ENCODE measurements at places on chromosomes 13 and 19.

GRCh38 chr13:109868578-109869311 is 82.4 kb upstream of the IRS2 start:
- no peak for DNase-seq

- no peak for DNase-seq
Measured at GRCh38 chr13:50403311-50403710, 388.1 kb downstream of the KCNRG start.

DNA sequence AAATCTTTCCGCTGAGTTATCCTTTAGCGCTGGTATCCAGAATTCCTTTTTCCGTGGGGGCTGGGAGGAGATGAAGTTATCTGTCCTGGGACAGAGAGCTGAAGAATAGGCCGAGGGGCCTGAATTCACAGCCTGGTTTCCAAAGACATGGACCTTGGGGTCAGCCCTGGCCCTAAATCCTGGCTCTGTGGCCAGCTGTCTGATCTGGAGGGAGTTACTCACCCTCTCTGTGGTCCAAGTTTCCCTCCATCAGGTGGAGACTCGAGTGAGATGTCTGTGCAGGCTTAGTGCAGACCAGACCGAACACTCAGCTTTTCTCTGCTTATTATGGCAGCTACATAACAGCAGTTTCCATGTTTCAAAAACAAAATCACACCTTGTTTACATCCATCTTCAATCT is 59.6 kb downstream of the CDADC1 start:
- DNase-seq = no peak

DNA sequence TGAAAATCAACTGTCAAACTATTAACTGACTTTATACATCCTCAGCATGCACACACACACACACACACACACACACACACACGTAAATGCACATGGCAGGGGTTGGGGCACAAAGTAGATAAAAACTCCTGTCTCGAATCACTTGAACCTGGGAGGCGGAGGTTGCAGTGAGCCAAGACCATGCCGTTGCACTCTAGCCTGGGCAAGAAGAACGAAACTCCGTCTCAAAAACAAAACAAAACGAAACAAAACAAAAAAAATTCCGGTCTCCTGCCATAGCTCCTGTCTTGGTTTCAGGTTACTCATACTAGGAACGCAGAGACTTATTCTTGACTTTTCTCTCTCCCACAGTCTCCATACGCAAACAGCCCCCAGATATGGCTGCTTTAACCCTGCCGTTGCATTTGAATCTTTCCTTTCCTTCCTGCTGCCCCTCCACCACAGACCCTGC is 148.9 kb downstream of the SHISA2 start:
- no peak for DNase-seq

DNA sequence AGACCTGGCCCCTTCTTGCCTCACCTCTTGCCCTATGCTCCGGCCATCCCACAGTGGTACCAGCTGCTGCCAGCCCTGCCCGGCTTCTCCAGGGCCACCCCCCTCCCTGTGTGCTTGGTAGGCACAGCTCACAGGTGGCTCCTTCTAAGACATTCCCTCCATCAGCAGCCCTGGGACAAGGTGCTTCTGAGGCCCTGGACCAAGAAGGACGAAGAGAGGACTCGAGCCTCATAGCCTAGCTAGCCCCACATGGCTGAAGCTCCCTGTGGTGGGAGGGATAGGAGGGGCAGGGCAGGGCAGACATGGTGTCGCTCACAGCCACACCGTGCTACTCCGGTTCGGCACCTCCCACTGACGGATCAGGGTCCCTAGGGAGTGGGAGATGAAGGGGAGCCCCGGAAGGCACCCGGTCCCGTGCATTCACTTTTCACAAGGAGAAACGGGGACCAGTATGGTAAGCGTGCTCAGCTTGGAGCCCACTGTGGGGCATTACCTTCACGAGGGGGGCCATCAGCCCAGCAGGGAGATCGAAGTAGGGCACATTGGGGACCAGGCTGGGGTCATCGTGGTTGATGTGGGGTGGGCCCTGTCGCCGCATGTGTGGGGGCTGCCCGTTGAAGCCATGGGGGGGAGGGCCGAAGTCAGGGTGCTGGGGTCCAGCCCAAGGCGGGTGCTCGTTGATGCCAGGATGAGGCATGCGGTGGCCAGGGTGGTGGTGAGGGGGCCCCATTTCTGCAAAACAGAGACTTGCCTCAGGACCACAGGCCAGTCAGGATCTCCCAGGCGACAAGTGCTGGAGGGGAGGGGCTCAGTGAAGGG is 19.5 kb downstream of the CHERP start:
- DNase-seq = no peak

GRCh38 chr13:61030445-61030844 is 385.2 kb downstream of the PCDH20 start:
- no peak for DNase-seq

GRCh38 chr13:20222553-20222952 is 9.6 kb downstream of the GJB6 start:
- no peak for DNase-seq

GRCh38 chr19:35901055-35901644 is 810 bp upstream of the NFKBID start:
- DNase-seq = no peak

DNA sequence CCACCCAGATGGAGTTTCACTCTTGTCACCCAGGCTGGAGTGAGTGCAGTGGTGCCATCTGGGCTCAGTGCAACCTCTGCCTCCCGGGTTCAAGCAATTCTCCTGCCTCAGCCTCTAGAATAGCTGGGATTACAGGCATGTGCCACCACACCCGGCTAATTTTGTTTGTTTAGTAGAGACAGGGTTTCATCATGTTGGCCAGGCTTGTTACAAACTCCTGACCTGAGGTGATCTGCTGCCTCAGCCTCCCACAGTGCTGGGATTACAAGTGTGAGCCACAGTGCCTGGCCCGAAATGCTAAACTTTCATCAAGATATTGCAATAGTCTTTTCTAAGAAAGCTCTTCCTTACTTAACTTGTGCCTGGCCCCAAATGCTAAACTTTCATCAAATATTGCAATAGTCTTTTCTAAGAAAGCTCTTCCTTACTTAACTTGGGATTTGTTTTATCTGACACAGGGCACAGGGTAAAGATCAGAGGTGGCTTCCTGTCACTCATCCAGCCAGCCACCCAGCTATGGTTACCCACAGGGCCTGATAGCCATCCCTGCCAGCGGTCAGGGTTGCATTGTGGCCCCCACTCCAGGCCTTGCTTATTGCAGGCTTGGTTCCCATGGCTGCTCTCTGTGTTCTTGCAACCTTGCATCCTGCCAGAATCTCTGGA is 352.3 kb upstream of the TMTC4 start:
- DNase-seq = no peak

GRCh38 chr13:51252954-51253532 is 30.8 kb downstream of the FAM124A start:
- no peak for DNase-seq

DNA sequence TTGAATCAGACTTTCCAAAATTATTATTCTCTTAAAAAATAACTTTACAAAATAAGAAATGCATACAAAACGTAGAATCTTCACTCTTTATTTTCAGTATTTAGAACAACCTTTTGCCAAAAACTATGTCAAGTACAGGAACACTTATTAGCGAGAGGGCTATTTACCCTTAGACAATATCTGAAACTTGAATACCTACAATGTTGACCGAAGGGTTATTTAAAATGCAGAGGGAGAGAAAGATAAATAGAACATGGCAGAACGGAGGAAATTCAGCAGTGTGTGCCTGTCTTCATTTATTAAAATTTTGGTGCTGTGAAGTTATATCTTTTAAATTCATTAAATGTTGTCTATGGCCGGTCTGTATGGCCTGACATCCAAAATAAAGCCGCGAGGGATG is 198.8 kb downstream of the EFNB2 start:
- no peak for DNase-seq

GRCh38 chr13:90154311-90154960 is 1193.1 kb upstream of the MIR17HG start:
- DNase-seq = no peak

DNA sequence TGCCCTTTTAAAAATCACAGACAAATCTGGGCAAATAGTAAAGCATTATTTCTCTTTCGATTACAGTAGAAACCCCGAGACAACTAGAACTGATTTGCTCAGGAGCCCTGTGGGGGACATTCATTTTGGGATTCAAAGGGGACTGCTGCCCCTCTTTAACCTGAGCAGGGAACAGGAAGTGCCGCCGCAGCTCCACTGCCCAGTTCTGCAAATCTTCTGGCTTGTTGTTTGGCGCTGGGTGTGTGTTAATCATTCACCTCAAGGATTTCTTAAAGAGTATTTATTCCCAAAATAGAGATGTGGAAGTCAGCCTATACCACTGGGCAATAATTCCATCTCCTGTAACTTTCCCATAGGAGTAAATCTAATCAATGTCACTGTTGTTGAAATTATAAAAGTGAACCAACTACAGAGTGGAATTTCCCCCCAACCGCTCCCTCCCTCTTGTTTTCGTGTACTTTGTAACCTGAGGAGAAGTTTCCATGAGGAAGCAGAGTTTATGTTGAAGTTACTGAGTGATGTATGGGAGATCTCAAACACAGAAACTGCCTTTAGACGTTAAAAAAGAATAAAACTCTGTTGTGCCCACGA is 515.8 kb downstream of the KLF12 start:
- no peak for DNase-seq

DNA sequence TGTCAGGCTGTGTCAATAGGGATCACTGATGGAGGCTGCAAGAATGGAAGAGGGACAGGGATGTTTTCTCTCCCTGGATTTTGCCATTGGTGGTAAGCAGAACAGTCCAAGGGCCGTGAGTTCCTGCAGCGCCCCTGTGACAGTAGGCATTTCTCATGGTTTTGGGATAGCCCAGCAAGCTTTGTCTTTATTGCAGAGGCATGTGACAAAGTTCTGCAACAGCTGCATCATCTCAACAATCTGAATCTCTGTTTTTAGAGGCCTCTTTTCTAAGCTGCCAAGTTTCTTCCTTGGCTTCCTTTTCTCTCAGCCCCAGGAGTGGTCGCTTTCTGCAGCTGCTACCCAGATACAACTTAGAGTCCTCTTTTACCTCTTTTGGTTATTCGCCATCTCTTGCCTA is 95.7 kb upstream of the TSHZ3 start:
- DNase-seq = no peak

GRCh38 chr19:38013913-38014580 is 107.0 kb downstream of the SIPA1L3 start:
- no peak for DNase-seq

DNA sequence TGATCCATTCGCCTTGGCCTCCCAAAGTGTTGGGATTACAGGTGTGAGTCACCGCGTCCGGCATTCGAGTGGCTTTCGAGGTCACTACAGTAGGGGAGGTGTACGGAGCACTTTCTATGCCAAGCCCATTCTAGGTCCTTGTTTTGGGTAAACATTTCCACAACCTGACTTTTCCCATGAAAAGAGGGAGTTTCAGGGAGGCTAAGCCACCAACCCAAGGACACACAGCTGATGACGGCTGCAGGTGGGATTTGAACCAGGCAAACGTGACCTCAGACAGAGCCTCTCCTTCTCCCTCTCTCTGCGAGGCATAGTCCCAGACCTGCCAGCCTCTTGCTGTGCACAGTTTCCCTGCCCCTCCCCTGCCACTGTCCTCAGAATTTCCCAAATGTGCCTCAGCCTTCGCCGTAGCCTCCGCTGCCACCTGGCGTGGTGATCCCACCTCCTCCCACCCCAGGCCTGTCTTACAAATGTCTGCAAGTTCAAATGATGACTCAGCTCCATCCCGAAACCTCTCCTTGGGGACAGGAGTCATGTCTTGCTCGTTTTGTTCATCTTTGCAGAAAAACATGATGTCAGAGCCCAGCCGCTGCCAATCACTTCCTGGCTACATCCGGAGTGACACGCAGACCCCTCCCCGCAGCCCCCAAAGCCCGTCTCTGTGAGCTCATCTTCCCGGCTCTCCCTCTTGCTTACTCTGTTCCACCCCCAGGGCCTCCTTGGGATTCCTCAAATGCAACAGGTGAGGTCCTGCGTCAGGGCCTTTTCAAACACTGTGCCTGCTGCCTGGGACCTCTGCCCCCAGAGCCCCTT is 6.6 kb upstream of the GADD45B start:
- DNase-seq = no peak

GRCh38 chr13:20105161-20105689 is 55.6 kb downstream of the GJA3 start:
- no peak for DNase-seq

GRCh38 chr13:27500806-27501534 is 50.6 kb upstream of the MTIF3 start:
- no peak for DNase-seq

GRCh38 chr19:31284621-31285020 is 64.6 kb downstream of the TSHZ3 start:
- no peak for DNase-seq

- no peak for DNase-seq
Measured at GRCh38 chr13:57437587-57437986, 194.0 kb upstream of the PCDH17 start.

- DNase-seq = no peak
Measured at GRCh38 chr19:11708457-11708856, 30.3 kb downstream of the ZNF823 start.

DNA sequence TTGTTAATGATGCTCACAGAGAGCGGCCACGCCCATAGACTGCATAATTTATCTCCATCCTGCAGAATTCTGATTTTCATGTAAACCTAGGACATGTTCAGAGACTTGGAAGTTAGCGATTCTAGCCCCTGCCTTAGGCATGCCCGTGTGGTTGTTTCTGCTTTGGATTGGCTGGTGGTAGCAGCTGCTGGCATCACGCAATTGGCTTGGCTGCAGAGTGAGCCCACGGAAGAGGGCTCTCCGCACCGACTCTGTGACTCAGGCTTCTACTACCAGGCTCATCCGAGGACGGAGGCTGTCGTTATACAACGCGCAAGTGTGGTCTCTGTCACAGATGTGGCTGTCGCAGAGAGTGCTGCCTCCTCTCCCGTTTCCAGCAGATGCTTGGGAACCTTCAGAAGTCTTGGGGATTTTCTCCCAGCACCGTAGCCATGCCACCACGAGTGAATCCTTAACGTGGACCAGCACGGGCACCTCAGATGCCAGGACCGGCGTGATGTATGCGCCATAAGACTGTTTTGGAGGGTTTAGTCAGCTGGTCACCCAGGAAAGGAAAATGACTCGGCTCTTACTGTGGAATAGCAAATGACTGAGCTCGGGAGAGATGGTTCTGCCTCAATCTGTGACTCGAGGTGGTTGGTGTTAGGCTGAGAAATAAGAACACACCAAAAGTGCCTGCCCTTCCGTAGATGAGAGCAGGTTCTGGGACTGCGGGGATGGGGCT is 61.0 kb upstream of the F7 start:
- no peak for DNase-seq

GRCh38 chr13:46893798-46894560 is 2.9 kb downstream of the HTR2A start:
- peak; percentile 23 for DNase-seq

DNA sequence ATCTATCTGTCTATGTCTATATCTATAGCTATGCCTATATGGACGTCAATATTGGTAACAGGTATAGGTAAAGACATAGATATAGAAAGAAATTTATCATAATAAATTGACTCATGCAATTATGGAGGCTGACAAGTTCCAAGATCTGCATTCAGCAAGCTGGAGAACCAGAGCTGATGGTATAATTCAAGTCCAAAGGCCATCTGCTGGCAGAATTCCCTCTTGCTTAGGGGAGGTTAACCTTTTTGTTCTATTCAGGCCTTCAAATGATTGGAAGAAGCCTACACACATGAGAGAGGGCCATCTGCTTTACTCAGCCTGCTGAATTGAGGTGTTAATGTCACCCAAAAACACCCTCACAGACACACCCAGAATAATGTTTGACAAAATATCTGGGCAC is 10.8 kb downstream of the RASL11A start:
- DNase-seq = no peak
